Foreskin melanocyte (primary cell): ENCODE measurements at places on chromosomes 7 and 10.

DNA sequence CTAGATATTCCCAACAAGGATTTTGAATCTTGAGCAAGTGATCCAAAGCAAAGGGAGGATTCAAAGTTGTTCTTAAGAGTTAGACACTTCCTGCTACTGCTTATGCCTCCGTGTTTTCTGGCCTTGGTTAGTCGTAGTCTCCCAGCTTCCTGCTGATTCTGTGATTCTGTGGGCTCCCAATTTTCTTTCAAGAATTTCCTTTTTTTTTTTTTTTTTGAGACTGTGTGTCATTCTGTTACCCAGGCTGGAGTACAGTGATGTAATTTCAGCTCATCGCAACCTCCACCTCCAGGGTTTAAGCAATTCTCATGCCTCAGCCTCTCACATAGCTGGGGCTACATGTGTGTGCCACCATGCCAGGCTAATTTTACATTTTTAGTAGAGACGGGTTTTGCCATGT is 4.4 kb upstream of the ITGB8 start:
- no peak for DNase-seq

DNA sequence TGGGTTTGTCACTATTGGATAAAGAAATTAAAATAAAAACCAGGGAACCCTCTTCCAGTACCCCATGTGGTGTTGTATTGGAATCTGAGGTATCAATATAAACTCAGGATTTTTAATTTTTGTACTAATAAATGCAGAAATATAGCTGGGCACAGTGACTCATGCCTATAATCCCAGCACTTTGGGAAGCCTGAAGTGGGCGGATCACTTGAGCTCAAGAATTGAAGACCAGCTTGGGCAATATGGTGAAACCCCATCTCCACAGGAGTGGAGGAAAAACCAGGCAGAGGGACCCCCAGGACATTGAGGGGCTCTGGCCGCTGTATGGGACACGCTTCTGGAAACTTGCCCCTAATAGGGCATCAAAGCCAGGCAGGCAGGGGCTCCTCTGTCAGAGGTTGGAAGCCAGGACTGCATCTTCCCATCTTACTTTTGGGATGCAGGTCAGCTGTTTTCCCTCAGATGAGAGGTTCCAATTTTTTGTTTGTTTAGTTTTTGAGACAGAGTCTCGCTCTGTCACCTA is 11.1 kb downstream of the ADIRF start:
- DNase-seq, result no peak

DNA sequence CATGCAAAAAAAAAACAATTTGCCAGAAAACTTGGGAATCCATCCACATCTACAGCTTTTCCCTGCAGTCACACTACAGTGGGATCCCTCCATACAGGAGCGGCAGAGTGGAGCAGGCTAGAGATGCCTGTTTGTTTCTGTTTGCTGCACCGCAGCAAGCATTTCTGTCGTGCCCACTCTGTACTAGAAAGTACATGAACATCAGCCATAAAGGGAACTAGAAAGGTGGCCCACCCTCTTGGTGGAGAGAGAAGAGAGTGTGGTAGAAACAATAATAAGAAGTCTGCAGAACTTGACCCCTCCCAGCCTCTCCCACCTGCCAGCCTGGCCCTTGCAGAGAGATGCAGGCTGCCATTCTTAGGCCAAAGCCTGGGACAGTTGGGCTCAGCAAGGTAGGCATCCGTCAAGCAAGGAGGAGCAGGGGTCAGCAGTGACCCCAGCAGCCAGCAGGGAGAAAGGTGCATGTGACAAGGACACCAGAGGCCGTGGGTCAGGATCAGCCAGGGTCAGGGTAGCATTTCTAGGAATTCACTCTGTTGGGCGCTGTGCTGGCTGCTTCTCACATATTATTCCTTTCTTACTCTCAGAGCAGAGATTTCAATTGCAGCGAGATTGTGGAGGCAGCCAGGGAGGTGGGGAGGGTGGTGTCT is 171.8 kb downstream of the EGFR start:
- no peak for DNase-seq

- no peak for DNase-seq
These were observed 276.6 kb upstream of the FERD3L start for GRCh38 chr7:19421861-19422260.

DNA sequence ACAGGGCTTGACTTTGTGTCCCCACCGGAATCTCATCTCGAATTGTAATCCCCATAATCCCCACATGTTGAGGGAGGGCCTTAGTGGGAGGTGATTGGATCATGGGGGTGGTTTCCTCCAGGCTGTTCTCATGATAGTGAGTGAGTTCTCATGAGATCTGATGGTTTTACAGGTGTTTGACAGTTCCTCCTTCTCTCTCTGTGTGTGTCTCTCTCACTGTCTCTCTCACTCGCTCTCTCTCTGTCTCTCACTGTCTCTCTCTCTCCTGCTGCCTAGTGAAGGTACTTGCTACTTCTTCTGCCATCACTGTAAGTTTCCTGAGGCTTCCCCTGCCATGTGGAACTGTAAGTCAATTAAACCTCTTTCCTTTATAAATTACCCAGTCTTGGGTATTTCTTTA is 289.8 kb upstream of the HABP2 start:
- DNase-seq, result no peak

DNA sequence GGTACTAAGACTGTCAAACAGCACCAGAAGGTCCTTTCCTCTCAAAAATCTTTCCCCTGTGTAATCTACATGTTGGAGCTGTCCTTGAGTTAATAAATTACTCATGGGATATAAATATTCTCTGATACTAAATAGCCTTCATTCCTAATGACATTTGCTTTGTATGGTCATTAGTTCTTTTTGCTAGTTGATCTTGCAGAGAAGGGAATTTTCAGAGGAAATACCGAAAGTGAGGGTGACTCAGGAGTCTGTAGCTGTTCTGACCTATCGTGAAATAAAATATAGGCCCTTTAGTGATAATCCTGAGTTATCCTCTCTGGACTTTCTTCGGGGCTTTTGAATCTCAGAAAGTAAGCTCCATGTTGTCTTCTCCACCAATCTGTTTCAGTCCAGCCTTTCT is 19.4 kb upstream of the CLDN12 start:
- DNase-seq, result no peak

DNA sequence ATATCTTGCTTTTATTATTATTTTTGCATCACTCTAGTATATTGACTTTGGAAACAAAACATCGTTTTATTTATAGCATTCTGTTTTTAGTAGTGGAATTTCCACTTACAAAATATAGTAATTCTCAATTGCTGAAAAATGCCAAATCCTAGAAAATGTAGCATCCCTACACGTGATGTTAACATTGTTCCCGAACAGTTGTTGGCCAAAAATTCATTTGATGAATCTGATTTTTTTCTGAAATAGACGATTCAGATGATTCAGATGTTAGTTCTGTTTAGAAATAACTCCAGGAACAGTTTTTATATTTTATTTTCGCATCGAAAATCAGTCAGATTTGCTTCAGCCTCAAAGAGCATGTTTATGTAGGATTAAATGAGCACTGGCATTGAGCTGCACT is 122.4 kb downstream of the GFRA1 start:
- no peak for DNase-seq

GRCh38 chr10:10869592-10869991 is 148.1 kb upstream of the CELF2 start:
- DNase-seq, result no peak

DNA sequence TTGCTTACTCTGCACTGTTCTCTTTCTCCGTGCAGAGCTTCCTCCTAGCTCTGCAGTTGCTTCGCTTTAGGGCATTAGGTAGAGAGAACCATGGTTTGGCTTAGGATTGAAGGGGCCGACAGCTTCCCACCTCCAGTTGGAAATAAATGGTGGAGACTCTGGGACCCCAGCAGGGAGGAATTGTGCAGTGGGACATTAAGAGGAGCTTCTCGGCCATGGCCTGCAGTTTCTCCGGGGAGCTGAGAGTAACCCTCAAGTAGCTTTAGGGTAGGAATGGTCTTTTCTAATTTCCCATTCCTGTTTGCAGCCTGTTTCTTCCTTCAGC is 1.2 kb downstream of the SUFU start:
- no peak for DNase-seq

DNA sequence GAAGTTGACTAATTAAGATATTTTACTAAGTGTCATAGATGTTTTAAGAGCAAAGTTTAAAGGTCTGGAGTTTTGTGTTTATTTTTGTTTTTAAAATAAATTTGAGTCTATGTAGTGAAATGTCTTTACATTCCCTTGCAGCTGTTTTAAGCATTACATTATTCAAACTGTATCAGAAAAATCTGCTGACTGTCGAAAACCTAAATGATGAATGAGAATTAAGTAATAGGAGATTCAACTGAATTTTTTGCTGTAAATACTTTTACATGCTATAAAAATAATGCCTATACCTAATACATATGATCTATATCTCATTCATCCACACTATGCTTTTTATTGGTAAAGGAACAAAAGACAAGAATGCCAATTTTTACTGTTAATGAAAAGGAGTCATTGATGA is 227.2 kb downstream of the CSTF2T start:
- DNase-seq, result no peak

- no peak for DNase-seq
These were observed 501.3 kb downstream of the GFRA1 start for GRCh38 chr10:115771755-115772154.

- DNase-seq, result peak; percentile 41
These were observed 145.1 kb downstream of the GRM8 start for GRCh38 chr7:127107601-127108007.

- DNase-seq, result no peak
These were observed 83.5 kb downstream of the SGMS1 start for GRCh38 chr10:50540069-50540825.

GRCh38 chr7:55475855-55476803 is 96.2 kb downstream of the VOPP1 start:
- no peak for DNase-seq

DNA sequence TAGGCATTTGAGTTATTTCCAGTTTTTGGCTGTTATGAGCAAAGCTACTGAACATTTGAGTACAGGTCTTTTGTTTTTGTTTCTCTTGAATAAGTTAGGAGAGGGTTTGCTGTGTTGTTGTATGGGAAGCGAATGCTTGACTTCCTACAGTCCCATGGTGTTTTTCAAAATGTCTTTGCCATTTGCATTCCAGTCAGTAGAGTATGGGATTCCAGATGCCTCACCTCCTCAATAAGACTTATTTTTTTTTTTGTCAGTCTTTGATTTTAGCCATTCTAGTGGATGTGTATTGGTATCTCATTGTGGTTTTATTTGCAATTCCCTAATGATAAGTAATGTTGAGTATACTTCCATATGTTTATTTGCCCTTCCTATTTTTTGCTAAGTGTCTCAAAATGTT is 19.4 kb downstream of the CDK13 start:
- no peak for DNase-seq

GRCh38 chr10:101467286-101467770 is 113.4 kb downstream of the BTRC start:
- DNase-seq, result peak; percentile 53

GRCh38 chr10:50968386-50969091 is 83.1 kb upstream of the A1CF start:
- no peak for DNase-seq

- no peak for DNase-seq
These were observed 40.6 kb downstream of the GHRHR start for GRCh38 chr7:31004393-31004792.
